ENCODE measurements at places on chromosomes 6 and 20. TPM values are rescaled to one million over a fixed set of nuclear protein-coding genes. Genes with fewer than 3 reads are reported as not detected.

DNA sequence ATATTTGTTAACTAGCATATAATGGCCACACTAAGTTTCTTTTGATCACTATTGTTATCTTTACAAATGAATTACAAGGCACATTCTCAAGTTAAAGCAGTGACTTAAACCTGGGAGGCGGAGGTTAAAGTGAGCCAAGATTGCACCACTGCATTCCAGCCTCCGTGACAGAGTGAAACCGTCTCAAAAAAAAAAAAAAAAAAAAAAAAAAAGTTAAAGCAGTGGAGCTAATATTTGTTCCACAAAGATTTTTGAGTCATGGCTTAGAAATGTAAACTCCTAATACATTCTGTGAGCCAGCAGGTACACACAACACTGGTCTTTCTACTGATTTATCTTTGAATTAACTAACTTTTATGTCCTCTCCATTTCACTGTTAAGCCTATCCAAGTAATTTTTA is 221.7 kb upstream of the HTR1E start:
- no peaks in the 10 kb centered on the region for H3K4me1 ChIP-seq
- DNase-seq = no peak
- H3K4me3 ChIP-seq = no peak overlapping the region
- H3K27ac ChIP-seq = no peak overlapping the region
- no peaks in the 10 kb centered on the region for H3K27me3 ChIP-seq

ARFGEF3 gene
- 0.61 TPM for total RNA-seq

DNA sequence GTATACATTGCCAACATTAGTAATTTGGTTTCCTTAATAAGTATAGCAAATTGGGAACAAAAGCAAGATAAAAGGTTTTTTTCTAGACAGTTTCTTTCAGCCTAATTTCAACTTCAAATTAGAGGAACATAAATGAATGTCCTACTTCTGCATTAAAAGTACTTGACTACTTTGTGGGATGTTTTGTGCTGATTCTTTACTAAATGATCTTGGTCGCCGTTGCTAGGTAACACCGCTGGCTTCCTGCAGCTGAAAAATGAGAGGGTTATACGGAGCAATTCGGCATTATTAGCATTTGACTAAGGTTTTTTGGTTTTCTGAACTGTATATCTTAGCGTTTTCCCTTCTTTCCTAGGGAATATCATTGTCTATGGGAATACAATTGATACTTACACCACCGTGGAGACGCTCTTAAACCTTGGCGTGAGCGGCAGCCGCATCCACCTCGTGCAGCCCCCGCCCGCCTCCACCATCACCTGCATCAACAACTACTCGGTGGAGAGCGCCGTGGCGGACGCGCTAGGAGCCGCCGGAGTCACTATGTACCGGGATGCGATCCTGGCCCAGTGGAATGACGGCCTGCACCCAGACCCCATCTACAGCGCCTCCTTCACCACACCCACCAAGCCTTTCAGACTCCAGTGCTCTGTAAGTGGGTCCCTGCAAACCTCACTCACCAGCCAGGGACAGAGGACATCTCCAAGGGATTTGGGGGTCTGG is 90.9 kb upstream of the INSM1 start:
- H3K36me3 ChIP-seq = no peaks in the 10 kb centered on the region
- H3K4me3 ChIP-seq = no peak overlapping the region
- H3K27ac ChIP-seq = no peak overlapping the region
- H3K4me1 ChIP-seq = no peaks in the 10 kb centered on the region
- H3K27me3 ChIP-seq = peaks cover 56% of the 10 kb centered on the region

GRCh38 chr6:13524801-13525508 is 37.6 kb upstream of the GFOD1 start:
- no peak overlapping the region for H3K27ac ChIP-seq
- no peaks in the 10 kb centered on the region for H3K27me3 ChIP-seq
- no peak overlapping the region for H3K4me3 ChIP-seq
- no peaks in the 10 kb centered on the region for H3K36me3 ChIP-seq

GRCh38 chr6:40183902-40184301 is 249.6 kb upstream of the MOCS1 start:
- DNase-seq = no peak
- H3K27ac ChIP-seq = no peak overlapping the region
- H3K4me1 ChIP-seq = no peaks in the 10 kb centered on the region

TAGAP gene
- 0.11 TPM for total RNA-seq

DNA sequence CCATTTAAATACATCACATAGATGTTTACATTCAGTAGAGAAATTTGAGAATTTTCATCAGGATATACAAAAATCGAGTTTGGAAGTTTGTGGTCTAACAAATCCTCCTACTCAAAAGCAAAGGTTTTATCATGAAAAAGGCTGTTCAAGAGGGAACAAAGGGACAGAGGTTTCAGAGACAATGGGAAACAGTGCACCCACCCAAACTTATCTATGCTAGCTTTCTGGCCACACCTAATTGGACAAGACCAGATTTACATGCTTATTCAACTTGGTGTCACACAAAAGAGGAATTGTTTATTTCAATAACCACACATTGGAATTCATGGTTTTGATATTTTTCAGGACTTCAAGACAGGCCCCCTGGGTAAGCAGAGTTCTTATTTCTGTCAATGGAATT is 28.4 kb upstream of the RSPO3 start:
- H3K4me3 ChIP-seq = no peak overlapping the region
- DNase-seq = no peak
- H3K36me3 ChIP-seq = no peaks in the 10 kb centered on the region
- no peaks in the 10 kb centered on the region for H3K4me1 ChIP-seq
- no peaks in the 10 kb centered on the region for H3K27me3 ChIP-seq

DNA sequence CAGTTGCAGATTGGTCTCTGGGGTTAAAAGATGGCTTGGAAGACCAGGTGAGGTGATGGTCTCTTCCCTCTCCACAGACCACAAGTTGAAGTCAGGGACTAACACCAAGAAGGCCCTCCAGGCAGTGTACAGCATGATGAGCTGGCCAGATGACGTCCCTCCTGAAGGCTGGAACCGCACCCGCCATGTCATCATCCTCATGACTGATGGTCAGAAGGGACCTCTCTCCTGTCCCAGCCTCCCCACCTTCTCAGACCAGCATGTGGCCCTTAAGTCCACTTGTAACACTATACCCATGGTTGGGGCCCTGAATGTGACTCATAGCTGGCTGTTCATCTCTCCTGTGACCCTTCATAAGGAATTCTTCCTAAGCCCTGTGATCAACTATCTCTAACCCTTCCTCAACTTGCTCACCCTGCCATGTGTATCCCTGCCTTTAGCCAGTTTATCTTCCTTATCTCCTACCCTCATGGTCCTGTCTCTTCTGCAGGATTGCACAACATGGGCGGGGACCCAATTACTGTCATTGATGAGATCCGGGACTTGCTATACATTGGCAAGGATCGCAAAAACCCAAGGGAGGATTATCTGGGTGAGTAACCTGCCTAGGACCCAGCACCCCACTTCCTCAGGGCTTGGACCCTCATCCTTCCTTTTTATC is 3.0 kb downstream of the CFB start:
- H3K27me3 ChIP-seq = no peaks in the 10 kb centered on the region
- no peak overlapping the region for H3K27ac ChIP-seq
- DNase-seq = no peak
- no peaks in the 10 kb centered on the region for H3K4me1 ChIP-seq
- H3K36me3 ChIP-seq = peaks cover 25% of the 10 kb centered on the region

DNA sequence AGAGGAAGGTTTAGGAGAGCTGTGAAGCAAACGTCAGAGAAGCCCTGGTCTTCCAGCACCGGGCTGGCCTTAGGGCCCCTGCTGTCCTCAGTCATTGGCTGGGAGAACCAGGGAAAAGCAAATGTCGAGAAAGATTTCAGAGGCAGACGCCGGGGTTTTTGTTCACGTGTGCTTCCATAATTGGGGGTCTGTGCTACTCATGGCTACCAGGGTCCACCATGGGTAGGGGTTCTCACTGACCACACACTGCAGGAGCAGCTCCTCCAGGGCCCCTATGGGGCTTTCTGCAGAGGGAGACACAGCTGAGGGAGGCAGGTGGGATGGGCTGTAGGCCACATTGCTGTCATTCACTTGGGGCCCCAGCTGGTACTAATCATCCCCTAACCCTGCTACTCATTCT is 291.8 kb upstream of the FOXQ1 start:
- no peaks in the 10 kb centered on the region for H3K36me3 ChIP-seq
- no peak for DNase-seq
- H3K4me1 ChIP-seq = peaks cover 7% of the 10 kb centered on the region
- H3K27me3 ChIP-seq = peaks cover 71% of the 10 kb centered on the region
- H3K27ac ChIP-seq = no peak overlapping the region
- H3K4me3 ChIP-seq = no peak overlapping the region

ZSCAN23 gene
- 5.4 TPM for total RNA-seq

- no peak overlapping the region for H3K4me3 ChIP-seq
- no peak overlapping the region for H3K27ac ChIP-seq
- no peaks in the 10 kb centered on the region for H3K4me1 ChIP-seq
- H3K27me3 ChIP-seq = no peaks in the 10 kb centered on the region
Measured at GRCh38 chr6:164695896-164696295, 613.5 kb downstream of the C6orf118 start.

GRCh38 chr6:137717074-137718073 is 149.7 kb upstream of the TNFAIP3 start:
- no peaks in the 10 kb centered on the region for H3K36me3 ChIP-seq
- DNase-seq = no peak
- H3K27ac ChIP-seq = no peak overlapping the region
- H3K27me3 ChIP-seq = peaks cover 12% of the 10 kb centered on the region
- no peak overlapping the region for H3K4me3 ChIP-seq
- no peaks in the 10 kb centered on the region for H3K4me1 ChIP-seq

DNA sequence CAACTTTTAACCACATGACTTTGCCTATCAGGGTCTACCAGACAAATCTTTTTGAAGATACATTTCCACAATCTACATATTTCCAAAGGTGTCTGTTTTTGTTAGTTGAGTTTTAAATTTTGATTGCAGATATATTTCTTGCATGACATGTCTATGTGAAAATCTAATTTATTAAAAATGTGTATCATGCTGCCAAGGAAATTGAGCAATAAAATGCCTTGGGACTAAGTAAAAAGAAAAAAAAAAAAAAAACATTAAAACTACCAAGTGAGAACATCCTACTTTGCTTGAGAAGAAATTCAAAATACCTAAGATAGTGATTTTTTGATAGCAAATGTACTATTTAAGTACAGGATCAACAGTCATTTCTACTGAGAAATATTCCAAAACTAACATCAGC is 17.7 kb downstream of the SLC17A5 start:
- no peaks in the 10 kb centered on the region for H3K4me1 ChIP-seq
- no peaks in the 10 kb centered on the region for H3K27me3 ChIP-seq
- H3K27ac ChIP-seq = no peak overlapping the region
- no peak overlapping the region for H3K4me3 ChIP-seq

DNA sequence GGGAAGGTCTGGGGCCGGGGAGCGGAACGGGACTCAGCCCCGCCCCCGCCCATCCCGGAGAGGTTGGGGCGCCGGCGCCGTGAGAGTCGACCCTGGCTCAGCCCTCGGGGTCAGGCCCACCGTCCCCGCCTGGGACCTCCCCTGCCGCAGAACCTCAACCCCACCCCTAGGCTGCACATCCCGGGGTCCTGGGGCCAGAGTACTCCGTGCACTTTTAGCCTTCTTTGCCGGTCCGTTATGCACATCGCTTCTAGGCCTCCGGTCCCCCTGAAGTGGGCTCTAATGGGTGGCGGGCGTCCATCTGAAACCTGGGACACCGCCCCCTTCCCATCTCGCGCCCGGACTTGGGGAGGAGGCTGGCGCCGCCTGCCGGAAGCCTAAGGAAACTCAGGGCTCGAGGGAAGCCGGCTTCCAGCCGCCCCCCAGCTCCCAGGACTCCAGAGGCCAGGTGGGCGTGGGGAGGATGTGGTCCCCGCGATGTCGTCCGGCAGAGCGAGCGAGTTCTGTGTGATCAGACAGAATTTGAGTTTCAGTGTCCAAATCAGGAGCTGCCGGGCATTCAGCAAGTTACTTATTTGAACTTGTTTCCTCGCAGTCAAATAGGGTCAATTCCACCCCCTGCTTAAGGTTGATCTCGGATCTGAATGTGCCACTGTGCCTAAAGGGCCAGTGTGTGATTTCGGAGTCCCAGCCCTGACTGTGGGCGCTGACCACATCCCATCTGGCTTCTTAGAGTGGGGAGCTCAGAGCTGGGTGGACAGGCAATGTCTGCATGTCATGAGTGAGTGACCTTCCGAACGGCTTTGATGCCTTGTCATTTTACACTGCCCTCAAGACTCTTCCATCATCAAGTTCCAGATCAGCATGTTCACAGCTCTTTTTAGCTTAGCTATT is 47.6 kb downstream of the CPXM1 start:
- no peaks in the 10 kb centered on the region for H3K36me3 ChIP-seq
- H3K4me1 ChIP-seq = peaks cover 5% of the 10 kb centered on the region
- no peak overlapping the region for H3K27ac ChIP-seq
- peak; percentile 77 for DNase-seq
- H3K4me3 ChIP-seq = peak overlapping the region; percentile 49
- H3K27me3 ChIP-seq = peaks cover 47% of the 10 kb centered on the region

ALDH5A1 gene
- total RNA-seq = 7.3 TPM

PARD6B gene
- total RNA-seq = 24.7 TPM

GRCh38 chr6:27894839-27895762 is 17.1 kb downstream of the OR2B2 start:
- peak overlapping the region; percentile 63 for H3K4me3 ChIP-seq
- H3K27me3 ChIP-seq = no peaks in the 10 kb centered on the region
- peak; percentile 93 for DNase-seq
- no peaks in the 10 kb centered on the region for H3K36me3 ChIP-seq
- peaks cover 12% of the 10 kb centered on the region for H3K4me1 ChIP-seq
- H3K27ac ChIP-seq = peak overlapping the region; percentile 94

- DNase-seq = no peak
- H3K36me3 ChIP-seq = no peaks in the 10 kb centered on the region
- H3K27me3 ChIP-seq = no peaks in the 10 kb centered on the region
- H3K27ac ChIP-seq = no peak overlapping the region
- peaks cover 37% of the 10 kb centered on the region for H3K4me1 ChIP-seq
Measured at GRCh38 chr6:16805243-16805950, 44.1 kb upstream of the ATXN1 start.

FOXF2 gene
- 0.13 TPM for total RNA-seq

- no peaks in the 10 kb centered on the region for H3K36me3 ChIP-seq
- no peak overlapping the region for H3K4me3 ChIP-seq
- H3K4me1 ChIP-seq = peaks cover 77% of the 10 kb centered on the region
- peak overlapping the region; percentile 64 for H3K27ac ChIP-seq
- H3K27me3 ChIP-seq = no peaks in the 10 kb centered on the region
Measured at GRCh38 chr20:49676581-49677291, 36.9 kb downstream of the B4GALT5 start.

PRDM13 gene
- 0.58 TPM for total RNA-seq
